AG08395 (cell line): ENCODE measurements at places on chromosomes 11 and 22.

- DNase-seq: no peak
These were observed 3.4 kb upstream of the NXPE1 start for GRCh38 chr11:114563077-114563476.

DNA sequence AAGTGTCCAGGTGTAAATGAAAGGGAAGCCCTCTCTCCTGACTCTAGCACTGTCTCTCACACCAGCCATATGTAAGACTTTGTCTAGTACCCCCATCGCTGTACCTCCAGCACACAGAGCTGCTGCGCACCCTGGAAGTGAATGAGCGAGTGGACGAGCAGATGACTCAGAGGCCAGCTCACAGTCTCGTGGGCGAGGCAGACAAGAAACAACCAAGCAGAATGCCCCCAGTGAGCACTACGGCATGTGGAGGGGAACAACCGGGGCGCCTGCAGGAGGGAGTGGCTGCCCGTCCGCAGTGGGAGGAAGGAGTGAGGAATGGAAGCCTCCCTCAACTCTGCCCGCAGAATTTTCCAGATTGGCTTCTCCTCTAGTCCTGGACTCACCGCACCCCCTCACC, 46.4 kb downstream of the MCM5 start:
- peak; percentile 69 for DNase-seq

DNA sequence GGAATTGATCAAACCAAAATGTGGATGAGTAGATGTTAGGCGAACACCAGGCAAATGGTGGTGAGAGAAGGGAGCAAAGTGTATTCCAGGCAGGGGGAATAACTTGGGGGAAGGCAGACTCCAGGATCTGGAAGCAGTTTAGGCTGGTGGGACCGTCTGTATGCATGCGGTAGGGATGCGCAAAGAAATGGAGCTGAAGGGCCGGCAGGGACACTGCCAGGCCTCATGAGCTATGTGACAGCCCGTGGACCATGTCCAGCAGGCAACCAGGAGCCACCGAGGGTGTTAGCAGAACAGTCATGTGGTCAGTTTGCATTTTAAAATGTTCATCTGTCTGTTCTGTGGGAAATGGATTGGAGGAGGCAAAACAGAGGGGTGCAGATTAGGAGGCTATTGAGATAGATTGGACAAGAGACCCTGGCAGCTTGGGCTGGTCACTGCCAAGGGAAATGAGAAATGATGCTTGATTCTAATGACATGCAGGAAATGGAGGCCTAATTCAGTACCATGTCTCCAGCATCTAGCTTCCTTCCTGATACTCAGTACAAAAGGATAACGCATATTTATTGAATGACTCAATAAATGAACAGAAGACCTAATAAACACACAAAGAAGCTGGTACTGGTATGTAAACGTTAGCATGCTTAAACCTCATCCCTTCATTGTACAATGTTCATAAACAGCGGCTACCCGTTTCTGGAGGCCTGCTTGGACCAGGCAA, 412.4 kb downstream of the BUD13 start:
- DNase-seq: no peak

DNA sequence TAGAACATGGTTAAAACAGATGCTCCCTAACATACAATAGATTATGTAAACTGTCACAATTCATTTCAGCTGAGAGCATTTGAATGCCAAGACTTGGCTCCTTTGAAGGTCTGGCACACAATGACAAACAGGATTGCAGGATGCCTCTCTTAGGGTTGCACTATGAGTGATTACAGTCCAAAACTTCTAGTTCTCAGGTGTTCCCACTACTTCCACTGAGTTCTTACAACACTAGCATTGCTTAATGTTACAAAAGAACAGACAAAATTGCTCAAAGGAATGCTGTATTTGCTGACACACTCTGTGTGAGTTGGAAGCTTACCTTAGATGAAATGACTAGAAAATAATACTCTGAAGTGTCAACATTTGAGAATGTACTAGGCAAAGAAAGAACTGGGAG, 2413.8 kb upstream of the RAG2 start:
- DNase-seq: peak; percentile 1
